ENCODE measurements at places on chromosomes 2 and 18.

GRCh38 chr2:85737481-85737880 lies 16.3 kb upstream of the ATOH8 start:
- peak; percentile 85 for DNase-seq

- peak; percentile 26 for DNase-seq
These were observed 156.2 kb upstream of the NABP1 start for GRCh38 chr2:191521608-191522208.

DNA sequence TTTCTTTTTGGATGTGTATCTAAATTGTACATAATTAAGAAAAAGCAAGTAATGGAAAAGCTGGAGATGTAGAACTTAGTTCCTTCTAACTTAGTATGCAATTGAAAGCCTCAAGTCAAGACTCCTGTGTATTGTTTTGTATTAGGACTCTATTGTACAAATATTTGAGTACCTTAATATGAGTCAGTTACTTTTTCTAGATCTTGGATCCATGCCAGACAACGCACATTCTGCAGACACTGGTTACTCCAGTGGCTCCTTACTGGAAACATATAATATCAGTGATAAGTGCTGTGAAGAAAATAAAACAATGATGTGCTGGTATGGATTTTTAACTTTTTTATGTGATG lies 1.5 kb downstream of the SLC39A10 start:
- DNase-seq: peak; percentile 81

GRCh38 chr2:150598383-150598782 lies 110.9 kb upstream of the RND3 start:
- DNase-seq: no peak

DNA sequence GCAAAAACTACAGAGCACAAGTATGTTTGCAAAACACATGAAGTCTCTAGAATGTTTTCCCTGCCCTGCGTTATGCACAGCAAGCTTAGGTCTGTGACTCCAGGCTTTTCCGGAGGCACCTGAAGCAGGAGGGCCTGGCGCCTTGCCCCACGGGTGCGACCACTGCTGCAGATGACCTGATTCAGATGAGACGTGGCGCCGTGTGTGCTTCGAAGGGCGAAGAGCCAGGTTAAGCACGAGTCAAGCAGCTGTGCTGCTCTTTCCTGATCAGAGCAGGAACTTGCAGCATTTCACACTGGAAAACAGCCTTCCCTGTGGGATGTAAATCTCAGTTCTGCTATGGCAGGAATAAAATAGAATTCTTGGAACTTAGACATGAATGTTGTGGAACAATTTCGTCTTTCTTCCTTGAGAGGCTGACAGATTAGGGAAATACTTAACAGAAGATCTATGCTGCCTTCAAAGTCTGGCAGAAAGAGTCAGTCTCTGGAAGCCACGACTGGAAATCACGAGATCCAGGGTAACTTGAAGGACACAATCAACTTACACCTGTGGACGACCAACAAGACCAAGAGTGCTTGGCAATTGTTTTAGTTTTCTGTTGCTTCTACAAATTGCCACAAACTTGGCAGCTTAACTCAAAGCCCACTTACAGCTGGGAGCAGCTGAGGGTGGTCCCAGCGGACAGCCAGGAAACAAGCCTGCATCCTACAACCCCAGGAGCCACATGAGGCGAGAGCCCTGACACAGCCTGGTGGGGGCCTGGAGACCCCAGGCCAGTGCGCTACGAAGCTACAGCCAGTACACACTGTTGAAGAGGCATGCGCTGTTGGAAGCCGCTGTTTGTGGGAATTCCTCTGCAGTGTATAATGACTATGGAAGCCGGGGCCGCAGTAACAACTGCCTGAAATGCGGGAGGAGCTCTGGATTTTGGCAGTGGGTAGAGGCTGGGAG lies 42.9 kb downstream of the EIPR1 start:
- peak; percentile 7 for DNase-seq

- peak; percentile 55 for DNase-seq
These were observed 114.0 kb downstream of the DSEL start for GRCh38 chr18:67402543-67402942.

DNA sequence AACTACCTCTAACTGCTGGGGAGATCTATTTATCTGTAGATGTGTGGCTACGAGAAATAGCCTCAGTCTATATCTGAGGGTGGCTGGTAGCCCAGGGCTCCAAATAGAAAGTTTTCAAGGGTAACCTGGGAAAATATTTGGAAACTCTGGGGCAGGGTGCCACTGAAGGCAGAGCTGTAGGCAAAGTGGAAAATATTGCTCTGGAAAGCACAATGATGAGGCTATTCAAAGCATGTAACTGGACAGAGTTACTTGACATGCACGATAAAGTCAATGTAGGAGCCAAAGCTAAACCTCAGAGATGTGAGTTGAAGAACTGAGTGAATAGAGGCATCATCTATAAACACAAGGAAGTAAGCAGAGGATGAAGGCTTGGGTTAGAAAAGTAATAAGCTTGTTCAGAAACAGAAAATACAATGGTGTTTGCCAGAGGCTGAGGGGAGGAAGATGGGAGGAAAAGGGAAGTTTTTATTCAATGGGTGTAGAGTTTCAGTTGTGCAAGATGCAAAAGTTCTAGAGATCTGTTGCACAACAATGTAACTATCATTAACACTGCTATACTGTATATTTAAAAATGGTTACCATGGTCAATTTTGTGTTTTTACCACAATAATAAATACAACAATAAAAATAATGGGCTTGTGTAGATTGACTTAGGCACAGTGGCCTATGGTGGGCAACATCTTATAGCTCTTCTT lies 171.6 kb downstream of the MBD2 start:
- no peak for DNase-seq

GRCh38 chr2:180644709-180645108 lies 335.7 kb upstream of the UBE2E3 start:
- DNase-seq: peak; percentile 52

DNA sequence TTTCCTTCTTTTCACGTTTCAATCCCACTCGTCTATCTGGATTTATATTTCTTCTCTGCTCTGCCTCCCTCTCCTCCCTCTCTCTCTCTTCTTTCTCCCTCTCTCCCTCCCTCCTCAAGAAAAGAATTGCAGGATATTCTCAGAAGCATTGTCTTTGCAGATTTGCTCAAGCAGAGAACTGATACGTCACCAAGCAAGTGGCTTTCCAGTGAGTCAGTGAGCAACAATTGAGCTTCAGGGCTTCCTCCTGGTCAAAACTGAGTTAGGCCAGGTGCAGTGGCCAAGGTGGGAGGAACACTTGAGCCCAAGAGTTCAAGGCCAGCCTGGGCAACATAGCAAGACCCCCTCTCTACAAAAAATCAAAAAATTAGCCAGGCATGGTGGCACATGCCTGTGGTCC lies 151.1 kb downstream of the SMAD2 start:
- DNase-seq: no peak

GRCh38 chr18:8662560-8663255 lies 42.6 kb upstream of the MTCL1 start:
- no peak for DNase-seq

DNA sequence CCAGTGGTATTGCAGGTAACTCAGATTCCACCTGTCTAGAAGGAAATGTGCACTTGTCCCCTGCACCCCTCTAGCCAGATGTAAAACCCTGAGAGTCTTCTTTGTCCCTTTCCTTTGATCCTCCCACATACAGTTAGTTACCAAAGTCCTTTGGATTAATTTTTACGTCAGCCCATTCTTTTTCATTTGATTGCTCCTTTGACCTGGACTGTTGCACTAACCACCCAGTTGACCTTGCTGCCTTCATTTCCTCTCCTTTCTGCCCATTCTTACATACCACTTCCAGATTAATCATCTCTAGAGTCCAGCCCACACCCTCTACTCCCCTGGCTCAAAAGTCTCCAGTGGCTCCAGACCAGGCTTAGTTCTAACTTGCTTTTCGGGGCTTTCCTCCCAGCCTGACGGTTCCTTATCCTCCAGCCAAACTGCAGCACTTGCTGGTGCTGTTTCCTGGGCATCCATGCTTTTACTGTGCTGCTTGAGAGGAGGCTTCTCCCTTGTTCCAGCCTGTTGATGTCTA lies 99.3 kb downstream of the SPTBN1 start:
- no peak for DNase-seq

DNA sequence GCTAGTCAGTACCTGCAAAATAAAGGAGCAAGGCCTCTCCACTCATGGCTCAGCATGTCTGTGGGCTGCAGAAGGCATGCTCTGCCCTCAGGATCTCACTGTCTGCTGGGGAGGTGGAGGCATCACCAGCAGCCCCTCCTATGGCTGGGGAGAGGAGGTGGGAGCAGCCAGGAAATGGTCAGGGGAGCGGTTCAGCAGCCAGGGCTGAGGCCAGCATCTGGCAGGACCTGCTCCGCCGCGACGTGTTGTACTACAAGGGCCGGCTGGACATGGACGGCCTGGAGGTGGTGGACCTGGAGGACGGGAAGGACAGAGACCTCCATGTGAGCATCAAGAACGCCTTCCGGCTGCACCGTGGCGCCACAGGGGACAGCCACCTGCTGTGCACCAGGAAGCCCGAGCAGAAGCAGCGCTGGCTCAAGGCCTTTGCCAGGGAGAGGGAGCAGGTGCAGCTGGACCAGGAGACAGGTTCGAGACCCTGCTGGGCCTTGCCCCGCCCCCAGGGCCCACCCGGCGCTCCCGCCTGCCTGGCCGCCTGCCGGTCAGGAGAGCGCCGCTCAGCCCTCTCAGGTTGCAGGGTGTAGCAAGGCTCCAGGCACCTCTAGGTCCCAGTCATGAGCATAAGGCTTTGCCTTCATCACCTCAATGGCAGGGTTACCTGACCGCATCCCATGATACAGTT lies 49.0 kb downstream of the FAM168B start:
- no peak for DNase-seq

DNA sequence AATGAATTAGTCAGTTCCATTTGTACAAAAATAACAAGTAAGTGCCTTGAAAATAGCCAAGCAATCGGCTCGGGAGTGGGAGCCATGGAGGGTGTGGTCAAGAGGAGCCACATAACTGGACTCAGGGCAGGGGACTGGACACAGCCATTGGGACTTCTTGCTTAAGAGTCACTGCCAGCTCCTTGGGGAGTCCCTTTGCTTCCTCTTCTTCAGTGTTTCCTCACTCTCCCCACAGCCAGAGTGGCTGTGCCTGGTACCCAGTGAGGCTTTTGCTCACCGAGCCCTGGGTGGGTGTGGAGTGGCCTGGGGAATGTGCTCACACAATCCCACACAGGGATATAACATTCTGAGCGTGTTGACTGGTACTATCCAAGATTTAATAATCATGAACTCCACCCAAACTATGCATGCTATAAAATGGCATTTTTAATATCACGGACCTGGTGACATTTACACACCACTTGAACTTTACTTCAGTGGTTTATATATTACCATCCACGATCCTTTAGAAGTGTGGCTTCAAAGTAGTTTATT lies 94.6 kb downstream of the PTGR3 start:
- DNase-seq: no peak

- DNase-seq: peak; percentile 77
These were observed 205.7 kb downstream of the NEDD4L start for GRCh38 chr18:58249712-58250111.

- no peak for DNase-seq
These were observed 66.0 kb upstream of the DSEL start for GRCh38 chr18:67582488-67582887.

- DNase-seq: no peak
These were observed 50.1 kb upstream of the MAPRE2 start for GRCh38 chr18:34991152-34991551.

DNA sequence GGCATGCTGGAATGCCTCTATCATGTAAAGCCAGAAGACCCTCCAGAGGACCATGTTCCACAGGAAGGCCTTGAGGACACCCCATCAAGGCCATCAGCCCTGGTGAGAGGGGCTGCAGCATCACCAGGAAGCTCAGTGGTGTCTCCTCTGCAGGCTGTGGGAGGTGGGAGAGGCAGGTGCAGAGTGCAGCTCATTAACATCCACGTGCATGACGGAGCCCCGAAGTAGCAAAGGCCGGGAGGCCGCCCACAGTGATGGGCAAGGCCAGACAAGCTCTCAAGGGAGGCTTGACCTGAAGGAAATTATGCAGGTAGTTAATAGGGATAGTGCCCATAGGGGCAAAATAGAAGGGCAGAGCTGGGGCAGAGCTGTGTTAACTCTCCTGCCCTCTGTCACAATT lies 30.3 kb upstream of the SMCHD1 start:
- no peak for DNase-seq

DNA sequence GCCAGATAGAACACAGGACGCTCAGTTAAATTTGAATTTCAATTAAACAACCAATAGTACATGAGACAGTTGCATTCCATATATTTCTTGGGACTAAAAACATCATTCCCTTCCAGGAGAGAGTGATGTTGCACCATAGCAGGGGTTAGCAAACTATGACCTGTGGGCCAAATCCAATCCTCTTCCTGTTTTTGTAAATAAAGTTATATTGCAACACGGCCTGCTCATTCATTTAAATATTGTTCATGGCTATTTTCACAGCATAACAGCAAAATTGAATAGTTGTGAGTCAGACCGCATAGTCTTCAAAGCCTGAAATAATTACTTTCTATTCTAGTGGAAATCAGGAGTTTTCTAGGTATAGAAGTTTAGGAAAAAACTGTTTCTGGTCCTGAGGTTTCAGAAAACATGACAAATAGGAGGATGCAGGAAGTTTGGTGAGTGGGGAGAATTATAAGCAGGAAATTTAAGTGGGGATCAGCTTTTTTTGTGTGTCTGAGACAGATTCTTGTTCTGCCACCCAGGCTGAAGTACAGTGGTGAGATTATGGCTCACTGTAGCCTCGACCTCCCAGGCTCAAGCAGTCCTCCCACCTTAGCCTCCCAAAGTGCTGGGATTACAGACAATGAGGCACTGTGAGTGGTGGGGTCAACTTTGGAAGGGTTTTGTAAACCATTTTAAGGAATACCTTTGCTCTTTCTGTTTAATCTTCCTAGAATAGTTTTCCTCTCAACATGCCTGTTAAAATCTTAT lies 131.5 kb downstream of the SOCS6 start:
- DNase-seq: peak; percentile 60

GRCh38 chr2:44273596-44273995 lies 1.7 kb upstream of the SLC3A1 start:
- DNase-seq: peak; percentile 9

- no peak for DNase-seq
These were observed 48.6 kb downstream of the EMILIN2 start for GRCh38 chr18:2895391-2895790.

GRCh38 chr2:201839727-201840126 lies 33.4 kb downstream of the CDK15 start:
- peak; percentile 70 for DNase-seq

DNA sequence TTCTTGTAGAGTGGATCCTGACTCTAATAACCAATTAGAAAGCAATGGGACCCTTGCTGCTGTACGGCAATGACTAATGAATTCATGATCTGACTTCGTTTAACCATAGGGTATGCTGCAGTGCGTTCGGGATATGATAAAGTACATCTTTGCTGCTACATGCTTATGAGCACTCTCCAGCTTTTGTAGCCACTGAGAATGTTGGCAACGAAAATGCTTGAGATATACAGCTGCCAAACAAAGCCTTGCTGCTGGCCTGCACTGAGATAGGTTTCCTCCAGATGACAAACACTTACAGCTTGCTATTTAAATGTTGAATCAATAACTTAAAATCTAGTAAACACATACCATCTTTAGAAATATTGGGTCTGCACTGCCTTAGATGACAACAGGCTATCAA lies 372.4 kb upstream of the SLC8A1 start:
- no peak for DNase-seq
